NCI-H345 (cell line): ENCODE measurements at places on chromosomes 7 and 10.

GRCh38 chr7:158031867-158032308, 555.7 kb downstream of the PTPRN2 start:
- no peak for DNase-seq

DNA sequence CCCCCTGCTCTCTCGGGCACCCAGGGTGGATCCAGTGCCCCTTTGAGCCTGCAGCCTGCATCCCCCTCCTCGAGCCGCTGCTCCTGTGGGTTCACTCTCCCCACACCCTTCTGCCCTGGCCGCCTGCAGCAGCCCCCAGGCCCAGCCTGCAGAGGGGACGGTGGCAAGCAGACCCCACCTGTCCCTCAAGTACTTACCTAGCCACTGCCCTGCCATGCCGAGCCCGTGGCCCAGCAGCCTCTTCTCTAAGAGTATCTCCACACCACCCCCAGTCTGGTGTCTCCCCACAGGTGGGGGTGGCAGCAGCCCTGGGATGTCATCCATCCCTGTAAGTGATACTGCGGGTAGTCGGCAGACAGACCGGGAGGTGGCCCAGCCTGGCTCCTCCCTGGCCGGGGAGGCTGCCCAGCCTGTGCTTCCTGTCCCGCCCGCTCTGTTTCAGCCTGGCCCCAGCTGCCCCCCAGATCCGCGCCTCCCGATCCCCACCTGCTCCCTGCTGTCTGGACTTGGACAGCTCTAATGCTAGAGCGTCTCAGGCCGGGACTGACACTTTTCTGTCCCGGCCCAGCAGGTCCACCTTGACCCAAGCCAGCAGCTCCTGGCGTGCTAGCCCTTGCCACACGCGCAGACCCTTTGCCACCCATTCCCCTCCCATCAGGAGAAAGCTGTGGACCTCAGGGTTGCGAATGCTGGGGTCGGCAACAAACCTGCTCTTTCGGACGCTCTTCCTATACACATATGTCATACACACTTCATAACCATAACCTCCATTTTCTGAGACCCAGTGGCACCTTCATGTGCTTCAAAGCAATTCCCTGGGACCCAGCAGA, 25.0 kb downstream of the YKT6 start:
- no peak for DNase-seq

DNA sequence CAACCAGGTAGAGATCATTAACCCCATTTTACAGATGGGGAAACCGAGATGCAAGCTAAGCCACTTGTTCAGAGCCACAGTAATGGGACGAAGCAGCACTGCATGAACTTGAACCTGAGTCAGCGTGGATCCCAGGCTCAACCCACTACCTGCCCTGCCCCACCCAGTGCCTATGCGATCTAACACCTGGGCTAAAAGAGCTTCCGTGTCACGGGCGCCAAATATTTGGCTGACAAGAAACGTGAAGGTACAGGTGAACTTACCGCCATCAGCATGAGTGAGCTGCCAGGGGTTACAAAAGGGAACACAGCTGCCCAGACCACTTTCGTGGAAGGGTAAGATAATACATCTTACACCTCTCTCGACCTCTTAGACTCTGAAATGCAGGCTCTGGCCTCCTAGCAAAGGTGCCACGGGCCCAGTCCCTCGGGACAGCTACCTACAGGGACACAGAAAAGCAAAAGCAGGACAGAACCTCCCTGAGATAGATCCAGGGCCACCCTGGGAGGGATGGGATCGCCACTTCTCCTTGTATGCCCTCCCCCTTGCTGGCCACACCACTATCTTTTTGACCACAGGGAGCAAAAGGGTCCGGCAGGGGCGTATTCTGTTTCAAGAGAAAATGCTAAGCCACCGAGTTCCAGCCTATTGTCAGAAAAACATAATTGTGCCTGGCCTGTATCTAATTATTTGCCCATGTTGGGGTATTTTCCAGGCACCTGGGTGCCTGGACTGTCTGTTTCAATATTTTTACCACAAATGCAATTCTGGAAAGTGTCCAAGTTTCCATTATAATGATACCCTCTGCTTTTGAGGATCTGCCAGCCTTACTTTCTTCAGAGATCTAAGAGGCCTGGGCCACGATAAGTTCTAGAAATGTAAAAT, 6.4 kb downstream of the CHST15 start:
- DNase-seq: no peak

DNA sequence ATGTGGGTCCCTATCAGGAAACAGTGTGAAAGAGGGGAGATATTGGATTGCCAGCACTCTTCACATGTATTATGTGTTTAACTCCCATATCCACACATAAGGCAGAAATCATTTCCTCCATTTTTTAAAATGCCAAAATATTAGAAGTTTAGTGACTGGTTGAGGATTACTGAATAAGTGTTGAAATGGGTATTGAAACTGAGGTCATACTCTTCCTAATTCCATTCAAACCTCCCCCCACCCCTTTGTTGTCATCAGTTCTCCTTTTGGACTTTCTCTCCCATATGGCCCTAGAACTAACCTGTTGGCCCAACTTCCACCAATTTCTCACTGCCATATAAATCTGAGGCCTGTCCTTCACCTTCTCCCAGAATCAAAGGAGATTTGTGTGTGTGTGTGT, 81.6 kb downstream of the EVX1 start:
- no peak for DNase-seq

DNA sequence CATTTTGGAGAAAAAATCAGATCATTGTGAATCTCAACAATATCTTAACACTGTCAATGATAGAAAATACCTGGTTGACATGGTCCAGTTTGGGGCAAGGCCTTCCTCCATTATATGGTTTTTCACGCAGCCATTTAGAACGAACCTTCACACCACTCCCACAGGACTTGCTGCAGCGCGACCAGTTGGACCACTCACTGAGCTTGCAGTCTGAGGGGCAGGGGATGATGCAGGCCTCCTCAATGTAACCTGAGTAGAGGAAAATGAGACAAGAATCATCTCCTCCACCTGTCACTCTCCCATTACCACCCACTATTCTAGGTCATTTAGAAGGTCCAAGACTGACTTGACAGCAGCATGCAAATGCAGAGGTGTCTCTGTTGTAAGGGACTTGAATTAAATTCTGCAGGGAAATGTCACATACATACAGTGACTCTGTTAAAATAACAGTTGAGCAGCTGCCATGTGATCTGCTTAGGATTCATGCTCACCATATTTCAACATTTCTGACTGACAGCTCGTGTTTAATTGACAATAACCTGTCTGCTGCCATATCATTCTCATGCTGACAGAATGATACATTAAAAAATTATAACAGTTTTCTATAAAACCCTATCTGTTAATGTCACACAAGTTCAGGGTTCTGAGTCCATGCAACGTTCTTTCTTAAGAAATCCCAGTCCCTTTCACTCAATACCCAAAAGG, 403.0 kb downstream of the THSD7A start:
- DNase-seq: no peak

- peak; percentile 78 for DNase-seq
Measured at GRCh38 chr7:2759736-2760097, 71.7 kb downstream of the AMZ1 start.

DNA sequence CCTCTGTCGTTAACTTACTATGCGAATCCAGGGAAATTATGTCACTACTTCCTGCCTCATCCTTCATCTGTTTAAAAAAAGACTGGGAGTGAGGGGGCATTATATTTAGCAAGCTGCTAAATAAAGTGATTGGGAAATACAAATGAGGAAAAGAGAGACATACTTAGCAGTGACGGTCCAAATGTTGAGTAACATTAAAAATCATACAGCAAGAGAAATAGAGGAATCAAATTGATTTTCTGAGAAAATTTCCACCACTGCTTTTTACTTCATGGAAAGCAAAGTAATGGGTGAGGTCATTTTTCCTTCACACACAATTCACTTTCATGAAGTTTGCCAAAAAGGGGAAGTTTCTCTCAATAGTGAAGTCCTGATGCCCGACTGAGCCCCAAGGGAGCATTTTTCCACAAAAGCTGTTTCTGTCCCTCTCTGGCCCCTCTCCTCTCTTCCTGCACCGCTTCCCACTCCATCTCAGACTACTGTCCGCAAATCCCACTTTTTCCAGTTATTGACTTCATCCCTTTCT, 61.9 kb upstream of the ADO start:
- DNase-seq: no peak

DNA sequence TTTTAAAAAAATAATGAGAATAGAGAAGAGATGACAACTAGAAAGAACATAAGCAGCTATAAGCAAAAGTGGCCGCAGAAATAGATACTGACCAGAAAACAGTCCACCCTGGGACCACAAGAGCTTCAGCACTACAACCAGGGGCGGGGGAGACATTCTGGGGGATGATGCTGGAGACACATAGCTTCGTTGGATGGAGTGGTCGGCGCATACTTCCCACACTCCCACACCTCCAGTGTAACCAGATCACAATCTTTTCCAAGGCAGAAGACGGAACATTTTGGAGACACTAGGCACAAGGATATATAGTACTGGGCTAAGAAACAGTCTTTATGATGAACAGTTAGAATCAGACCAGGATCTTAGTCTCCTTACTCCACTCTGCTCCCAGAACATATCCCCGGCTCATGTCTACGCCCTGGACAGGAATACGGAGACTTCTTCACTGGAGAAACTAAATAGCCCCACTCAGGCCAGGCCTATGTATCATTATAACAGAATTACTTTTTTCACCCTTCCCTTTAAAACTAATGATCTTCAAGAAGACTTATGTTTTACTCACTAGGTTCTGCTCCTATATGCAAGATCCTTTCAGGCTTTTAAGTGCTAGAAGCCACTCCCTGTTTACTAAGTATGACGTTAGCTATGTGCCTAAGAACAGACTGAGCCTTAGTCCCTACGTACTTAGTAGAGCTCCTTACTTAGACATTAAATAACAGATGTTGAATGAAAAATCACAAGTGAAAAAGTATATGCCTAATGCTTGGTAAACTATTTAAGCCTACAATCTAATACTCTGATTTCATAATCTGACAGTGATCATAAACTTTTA, 169.6 kb downstream of the SRPK2 start:
- DNase-seq: no peak

- DNase-seq: no peak
Measured at GRCh38 chr7:34752929-34753328, 94.9 kb downstream of the NPSR1 start.

GRCh38 chr10:44398747-44399658, 14.1 kb upstream of the CXCL12 start:
- no peak for DNase-seq

GRCh38 chr7:95139922-95140321, 184.4 kb downstream of the PON1 start:
- no peak for DNase-seq

- no peak for DNase-seq
Measured at GRCh38 chr7:103928581-103928980, 60.9 kb downstream of the RELN start.
